RPMI7951 (cell line): ENCODE measurements at places on chromosomes 7 and 10. TPM values are rescaled to one million over a fixed set of nuclear protein-coding genes. Genes with fewer than 3 reads are reported as not detected.

GRCh38 chr7:23175938-23176337 is 5.9 kb upstream of the NUP42 start:
- DNase-seq: no peak

GRCh38 chr10:49446031-49446430 is 50.1 kb upstream of the DRGX start:
- DNase-seq: peak; percentile 45

The SHH gene
- total RNA-seq: not detected in 2 replicates

DNA sequence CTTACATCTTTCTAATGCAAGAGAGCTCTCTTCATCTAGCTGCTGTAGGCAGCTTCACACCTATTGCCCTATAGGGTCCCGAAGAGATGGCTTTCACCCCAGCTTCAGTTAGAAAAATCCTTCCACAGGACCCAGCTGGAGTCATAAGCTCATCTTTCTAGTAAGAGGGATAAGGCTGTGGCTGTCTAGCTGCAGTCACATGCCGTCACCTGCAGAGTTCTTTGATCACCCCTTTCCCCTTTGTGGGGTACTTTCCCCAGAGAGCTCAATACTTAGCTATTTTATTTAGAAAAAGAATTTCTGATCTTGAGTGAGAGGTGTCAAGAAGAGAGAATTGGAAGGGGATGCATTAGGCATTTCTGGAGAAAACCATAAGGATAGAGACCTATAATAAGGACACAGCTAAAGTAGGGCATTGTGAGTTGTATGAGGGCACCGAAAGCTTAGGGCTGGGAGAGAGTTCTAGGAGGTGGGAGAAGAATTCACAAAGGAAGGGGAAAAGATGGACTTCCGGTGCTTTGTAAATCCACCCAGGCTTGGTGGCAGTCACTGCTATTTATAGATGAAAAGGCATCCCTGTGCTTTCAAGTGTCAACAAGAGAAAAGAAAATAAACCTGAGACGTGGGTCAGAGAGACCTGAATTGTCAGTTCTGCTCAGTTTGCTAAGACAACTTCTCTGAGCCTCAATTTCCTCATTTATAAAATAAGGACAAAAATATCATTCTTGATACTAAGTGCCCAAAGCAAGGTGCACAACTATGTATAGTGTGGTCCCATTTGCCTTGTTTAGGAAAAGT is 11.1 kb upstream of the ST8SIA6 start:
- no peak for DNase-seq

DNA sequence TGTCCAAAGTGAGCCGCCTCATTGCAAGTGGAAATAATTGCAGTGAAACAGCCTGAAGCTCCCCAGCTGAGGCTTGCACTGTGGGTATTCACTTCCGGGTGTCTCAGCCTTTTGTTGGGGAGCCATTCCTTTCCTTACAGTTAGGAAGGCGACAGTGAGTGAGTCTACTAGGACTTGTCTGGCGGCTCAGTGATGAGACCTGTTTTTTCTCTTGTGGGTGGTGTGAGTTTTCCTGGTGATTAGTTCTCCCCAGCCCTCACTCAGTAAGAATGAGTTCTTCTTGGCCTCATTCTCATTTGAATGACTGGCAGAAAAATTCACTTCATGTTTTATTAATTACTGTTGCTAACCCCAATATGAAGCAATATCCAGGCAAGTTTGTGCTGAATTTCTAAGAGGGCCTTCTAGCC is 2.6 kb downstream of the PGAM1 start:
- DNase-seq: peak; percentile 31
